ENCODE measurements at places on chromosomes 3 and 15. TPM values are rescaled to one million over a fixed set of nuclear protein-coding genes. Genes with fewer than 3 reads are reported as not detected.

GRK7 gene
- total RNA-seq: not detected

GOLGA6L4 gene
- total RNA-seq: 0.36 TPM

CMTM8 gene
- 9.2 TPM for total RNA-seq

DPPA2 gene
- not detected for total RNA-seq

BCHE gene
- 1.1 TPM for total RNA-seq

COLQ gene
- total RNA-seq: 0.14 TPM

CLSTN2 gene
- 3.0 TPM for total RNA-seq

TMCO5A gene
- not detected for total RNA-seq

Data from epithelial cell of proximal tubule (primary cell).